ENCODE measurements at places on chromosomes 3 and 15. TPM values are rescaled to one million over a fixed set of nuclear protein-coding genes. Genes with fewer than 3 reads are reported as not detected.

DNA sequence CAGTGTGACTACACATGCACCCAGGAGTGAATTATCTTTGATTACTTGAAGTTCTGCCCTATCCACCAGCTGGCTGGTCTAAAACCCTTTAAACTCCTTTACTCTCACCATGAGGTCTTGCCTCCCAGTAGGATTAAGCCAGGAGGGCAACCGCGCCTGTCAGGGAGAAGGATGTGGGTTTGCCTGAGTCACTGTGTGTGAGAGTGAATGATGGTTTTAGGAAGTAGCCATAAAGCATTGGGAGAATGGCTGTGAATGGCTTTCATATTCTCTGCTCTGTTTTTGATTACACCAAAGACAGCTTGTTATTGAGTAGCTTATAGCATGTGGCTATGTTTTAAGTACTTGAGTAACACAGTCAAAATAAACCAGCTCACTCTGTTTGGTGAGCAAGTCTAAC is 637.7 kb upstream of the TBL1XR1 start:
- H3K4me3 ChIP-seq: no peak overlapping the region
- no peaks in the 10 kb centered on the region for H3K4me1 ChIP-seq
- no peaks in the 10 kb centered on the region for H3K27me3 ChIP-seq
- no peak overlapping the region for H3K27ac ChIP-seq

GRCh38 chr3:33521736-33522135 is 81.5 kb upstream of the UBP1 start:
- no peak for DNase-seq
- no peak overlapping the region for H3K4me3 ChIP-seq
- H3K27ac ChIP-seq: no peak overlapping the region
- H3K27me3 ChIP-seq: no peaks in the 10 kb centered on the region
- no peaks in the 10 kb centered on the region for H3K36me3 ChIP-seq
- H3K4me1 ChIP-seq: no peaks in the 10 kb centered on the region

GRCh38 chr3:120025520-120025919 is 68.7 kb downstream of the GSK3B start:
- no peak for DNase-seq
- no peaks in the 10 kb centered on the region for H3K27me3 ChIP-seq
- H3K27ac ChIP-seq: no peak overlapping the region
- H3K4me3 ChIP-seq: no peak overlapping the region
- no peaks in the 10 kb centered on the region for H3K36me3 ChIP-seq
- no peaks in the 10 kb centered on the region for H3K4me1 ChIP-seq

DNA sequence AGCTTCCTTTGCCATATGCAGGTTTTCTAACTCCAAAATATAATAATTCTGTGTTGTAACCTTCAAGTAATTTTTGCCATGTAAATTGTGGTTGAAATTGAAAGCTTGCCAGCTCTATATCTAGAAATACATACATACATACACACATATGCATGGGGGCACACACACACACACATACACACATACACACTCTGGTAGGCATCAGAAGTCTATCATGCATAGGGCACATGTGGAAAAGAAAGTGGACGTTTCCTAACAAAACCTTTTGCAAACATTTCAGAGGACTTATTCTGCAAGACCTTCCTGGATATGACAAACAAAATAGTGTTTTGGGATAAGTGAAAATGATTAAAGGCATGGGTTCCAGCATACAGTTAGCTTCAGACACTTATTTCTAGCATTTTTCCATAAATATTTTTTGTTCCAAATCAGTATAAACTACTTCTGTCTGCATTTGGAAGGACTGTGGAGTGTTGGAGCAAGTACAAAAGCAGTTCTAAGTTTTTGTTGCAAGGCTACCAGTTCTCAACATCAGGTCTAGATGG is 578.9 kb downstream of the RBMS3 start:
- no peaks in the 10 kb centered on the region for H3K36me3 ChIP-seq
- DNase-seq: no peak
- peaks cover 3% of the 10 kb centered on the region for H3K4me1 ChIP-seq
- no peak overlapping the region for H3K4me3 ChIP-seq
- no peak overlapping the region for H3K27ac ChIP-seq

DNA sequence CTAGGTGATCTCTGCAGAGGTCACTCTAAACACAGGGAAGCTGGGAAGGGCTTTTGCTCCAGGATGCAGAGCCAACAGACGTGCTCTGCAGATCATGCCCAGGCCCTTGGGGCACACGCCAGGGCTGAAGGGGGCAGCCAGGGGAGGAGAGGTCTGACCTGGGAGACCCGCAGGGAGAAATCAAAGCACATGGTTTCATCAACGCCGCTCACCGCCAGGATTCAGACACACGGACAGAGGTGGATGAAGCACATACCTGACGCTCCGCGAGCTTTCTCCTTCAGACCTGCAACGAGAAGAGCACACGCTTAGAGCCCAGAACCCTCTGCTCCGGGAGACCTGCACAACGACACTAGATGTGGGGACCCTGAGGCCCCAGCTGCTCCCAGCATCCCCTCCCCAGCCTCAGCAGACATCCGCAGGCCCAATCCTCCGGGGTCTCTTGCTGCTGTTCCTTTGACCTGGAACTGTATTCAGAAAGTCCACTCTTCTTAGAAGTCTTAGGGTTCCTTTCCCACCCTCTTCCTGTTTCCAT is 90.7 kb upstream of the IQSEC1 start:
- no peaks in the 10 kb centered on the region for H3K27me3 ChIP-seq
- no peak overlapping the region for H3K27ac ChIP-seq
- no peak for DNase-seq
- no peak overlapping the region for H3K4me3 ChIP-seq
- H3K4me1 ChIP-seq: no peaks in the 10 kb centered on the region

Gene FOXL2NB
- total RNA-seq: 2.7 TPM

Gene PLSCR4
- total RNA-seq: 96.3 TPM

Gene TMIE
- 1.5 TPM for total RNA-seq

Gene IL17RD
- total RNA-seq: 29.9 TPM
